Tongue (tissue), 3 donors: ENCODE measurements at places on chromosomes 2 and 18.

- DNase-seq, result no peak
Measured at GRCh38 chr2:144596073-144596871, 76.4 kb upstream of the ZEB2 start.

GRCh38 chr2:69615969-69616368, 27.6 kb downstream of the AAK1 start:
- DNase-seq, result no peak

- no peak for DNase-seq
Measured at GRCh38 chr2:2171624-2172023, 159.5 kb downstream of the MYT1L start.

GRCh38 chr18:49739275-49739674, 74.1 kb downstream of the ACAA2 start:
- no peak for DNase-seq

DNA sequence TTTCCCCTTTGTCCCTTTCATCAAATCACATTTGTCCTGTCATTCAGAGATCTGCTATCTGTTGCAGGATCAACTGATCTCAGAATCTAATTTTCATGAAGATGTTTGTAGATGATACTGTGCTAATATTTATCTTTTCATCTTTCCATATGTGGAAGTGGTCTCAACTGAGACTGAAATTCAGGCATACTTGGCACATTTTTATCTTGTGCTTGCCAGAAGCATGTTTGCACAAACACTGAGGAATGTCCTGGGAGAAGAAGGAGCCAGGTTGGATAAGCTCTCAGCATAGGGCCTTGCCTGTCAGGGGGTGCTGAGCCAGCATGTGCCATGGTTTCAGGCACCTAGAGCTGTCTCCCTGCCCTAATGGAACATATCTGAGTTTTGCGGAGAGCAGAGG, 24.5 kb upstream of the MMADHC start:
- DNase-seq, result peak; percentile 65

DNA sequence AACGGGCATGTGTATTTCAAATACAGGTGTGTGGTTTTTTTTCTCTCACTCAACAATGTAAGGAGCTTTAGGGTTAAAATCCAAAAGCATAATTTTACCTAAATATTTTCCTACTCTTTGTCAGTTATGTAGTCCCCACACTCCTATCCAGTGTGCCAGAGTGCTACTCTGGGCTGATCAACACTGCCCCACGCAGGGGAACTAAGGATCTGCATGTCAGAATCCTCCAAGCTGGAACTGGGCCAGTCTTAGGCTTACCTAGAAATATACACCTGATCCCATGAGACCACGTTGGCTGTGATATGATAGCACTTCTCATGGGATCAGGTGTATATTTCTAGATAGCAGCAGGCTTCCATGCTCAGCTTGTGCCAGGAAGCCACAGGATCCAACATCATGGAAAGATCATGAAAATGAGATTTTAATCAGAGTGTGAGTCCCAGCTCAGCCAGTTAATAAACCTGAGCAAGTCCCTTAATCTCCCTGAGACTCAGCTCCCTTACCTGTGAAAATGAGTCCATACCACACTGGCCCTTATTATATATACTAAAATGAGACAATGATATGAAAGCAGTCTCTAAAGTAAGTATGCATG, 29.7 kb downstream of the CCDC141 start:
- DNase-seq, result peak; percentile 32

GRCh38 chr18:10044054-10044453, 130.2 kb downstream of the VAPA start:
- DNase-seq, result no peak

GRCh38 chr2:63012541-63012940, 38.1 kb upstream of the OTX1 start:
- DNase-seq, result no peak

DNA sequence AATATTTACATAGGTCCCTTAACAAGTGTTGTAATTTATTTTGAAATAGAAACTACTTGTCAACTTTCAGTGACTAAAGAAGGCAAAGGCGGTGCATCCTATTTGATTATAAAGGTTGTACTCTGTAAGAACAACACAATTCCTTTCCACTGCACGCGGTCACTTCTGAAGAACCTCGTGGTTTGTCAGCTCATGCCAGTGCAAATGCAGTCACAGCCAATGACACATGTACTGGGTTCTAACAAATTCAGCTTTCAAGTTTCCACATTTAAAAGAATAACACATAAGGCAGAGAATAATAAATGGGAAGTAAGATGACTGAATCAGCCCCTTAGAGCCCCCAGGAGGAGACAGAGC, 39.7 kb downstream of the CYB5A start:
- DNase-seq, result no peak

DNA sequence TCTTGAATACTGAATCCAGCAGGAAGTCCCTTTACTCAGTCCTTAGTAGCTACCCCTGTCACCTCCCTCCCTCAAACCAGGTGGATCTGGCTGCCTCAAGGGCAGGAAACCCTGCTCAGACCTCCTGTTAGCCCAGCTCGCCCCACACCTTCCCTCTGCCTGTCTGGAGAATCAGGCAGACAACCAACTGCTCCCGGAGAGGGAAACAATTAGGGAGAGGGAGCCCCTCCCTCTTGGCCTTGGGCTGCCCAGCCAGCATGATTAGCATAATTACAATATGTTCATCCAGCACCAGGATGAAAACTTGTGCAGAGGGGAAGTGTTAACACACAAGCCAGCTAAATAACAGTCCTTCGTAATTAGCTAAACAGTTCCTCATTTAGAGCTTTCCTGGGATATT, 185.5 kb downstream of the C1D start:
- no peak for DNase-seq

DNA sequence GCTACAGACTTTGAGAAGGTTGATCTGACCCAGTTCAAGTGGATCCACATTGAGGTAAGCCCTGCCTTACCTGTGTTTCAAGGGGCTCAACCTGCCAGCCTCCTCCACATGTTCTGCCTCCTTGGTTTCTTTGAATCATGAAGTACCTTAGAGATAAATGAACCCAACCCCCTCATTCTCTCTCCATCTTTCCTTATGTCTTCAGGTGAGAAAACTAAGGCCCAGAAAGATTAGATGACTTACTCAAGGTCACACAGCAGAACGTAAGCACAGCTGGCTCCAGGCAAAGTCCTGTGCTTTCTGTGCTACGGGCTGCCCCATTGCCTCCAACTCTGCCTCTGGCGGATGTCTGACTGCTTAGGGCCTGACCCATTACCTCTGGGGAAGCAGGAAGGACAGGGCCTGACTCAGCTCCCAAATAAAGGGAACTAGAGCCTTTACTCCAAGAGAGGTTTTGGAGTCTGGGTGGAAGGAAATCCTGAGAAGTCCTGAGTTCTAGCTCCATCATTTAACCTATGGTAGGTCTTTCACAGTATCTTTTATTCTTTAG, 10.3 kb downstream of the KHK start:
- DNase-seq, result no peak

- DNase-seq, result peak; percentile 31
Measured at GRCh38 chr18:77341527-77342325, 92.1 kb downstream of the GALR1 start.

GRCh38 chr2:197191940-197192322, 118.6 kb downstream of the ANKRD44 start:
- DNase-seq, result no peak
